ENCODE measurements at places on chromosomes 2 and 18. TPM values are rescaled to one million over a fixed set of nuclear protein-coding genes. Genes with fewer than 3 reads are reported as not detected.

Gene SOWAHC
- total RNA-seq = 20.6 TPM

DNA sequence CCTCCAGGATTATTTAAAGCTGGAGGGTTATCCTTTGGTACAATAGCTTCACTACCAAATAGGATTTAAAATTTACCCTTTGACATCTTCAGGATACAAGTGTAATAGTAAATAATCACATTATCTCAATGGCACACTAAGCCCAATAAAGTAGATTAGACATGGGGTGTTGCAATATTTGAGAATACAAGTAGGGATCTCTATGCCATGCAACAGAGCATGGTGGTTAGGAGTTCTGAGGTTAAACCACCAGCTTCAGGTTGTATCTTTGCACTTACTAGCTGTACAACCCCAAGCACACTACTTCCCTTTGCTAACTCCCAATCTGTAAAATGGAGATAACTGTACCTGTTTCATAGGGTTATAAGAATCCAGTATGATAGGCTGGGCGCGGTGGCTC, 6.2 kb downstream of the MBD2 start:
- no peak for DNase-seq

- DNase-seq = no peak
Measured at GRCh38 chr2:40032650-40033319, 253.7 kb upstream of the THUMPD2 start.

- DNase-seq = no peak
Measured at GRCh38 chr2:171878481-171878993, 15.5 kb downstream of the SLC25A12 start.

DNA sequence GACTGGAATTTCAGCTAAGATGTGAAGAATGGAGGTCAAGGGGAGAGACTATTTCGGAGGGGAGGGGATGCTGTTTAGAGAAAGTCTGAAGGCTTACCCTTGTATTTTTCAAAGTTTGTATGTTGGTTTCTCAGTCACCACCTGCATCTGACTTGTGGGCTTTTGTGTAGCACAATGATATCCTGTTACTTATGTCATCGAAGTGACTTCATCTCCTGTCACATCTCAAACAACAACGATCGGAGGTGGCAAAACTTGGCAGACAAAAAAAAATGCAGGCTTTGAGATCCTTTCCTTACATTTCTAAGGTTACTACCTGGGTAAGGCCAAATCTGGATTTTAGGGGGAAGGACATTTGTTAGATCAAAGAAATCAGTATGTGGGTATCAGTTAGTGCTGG, 11.7 kb upstream of the CXCR4 start:
- no peak for DNase-seq

- no peak for DNase-seq
Measured at GRCh38 chr2:65802298-65802942, 370.0 kb upstream of the SPRED2 start.

Measured in cerebellum (tissue), 4 donors.